ENCODE measurements at places on chromosomes 1 and 21.

GRCh38 chr1:207361889-207362288 is 40.4 kb downstream of the CD55 start:
- no peak for DNase-seq

DNA sequence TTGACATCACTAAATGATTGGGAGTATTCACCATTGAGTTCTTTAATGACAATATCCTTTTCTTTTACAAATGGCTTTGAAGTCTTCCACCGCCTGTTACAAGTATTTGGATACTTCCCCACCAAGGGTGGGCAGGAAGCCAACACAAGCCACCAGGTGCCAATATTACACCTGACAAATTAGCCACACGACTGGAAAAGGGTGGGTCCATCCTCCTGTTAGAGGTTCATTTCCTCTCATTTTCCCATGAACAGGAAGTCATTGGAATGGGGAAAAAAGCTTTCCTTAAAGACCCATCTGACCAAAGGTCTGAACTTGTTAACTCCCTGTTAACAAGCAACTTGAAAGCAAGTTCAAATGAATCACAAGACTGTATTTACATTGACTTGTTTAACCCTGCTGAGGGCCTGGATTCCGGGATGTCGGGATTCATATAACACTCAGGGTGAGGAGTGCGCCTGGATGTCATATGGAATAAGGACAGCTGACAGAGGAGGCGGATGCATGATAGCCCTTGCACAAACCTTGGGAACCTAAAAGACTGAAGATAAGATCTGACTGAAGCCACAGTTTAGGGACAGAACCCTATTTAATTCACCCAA is 40.5 kb upstream of the PROX1 start:
- DNase-seq = no peak

DNA sequence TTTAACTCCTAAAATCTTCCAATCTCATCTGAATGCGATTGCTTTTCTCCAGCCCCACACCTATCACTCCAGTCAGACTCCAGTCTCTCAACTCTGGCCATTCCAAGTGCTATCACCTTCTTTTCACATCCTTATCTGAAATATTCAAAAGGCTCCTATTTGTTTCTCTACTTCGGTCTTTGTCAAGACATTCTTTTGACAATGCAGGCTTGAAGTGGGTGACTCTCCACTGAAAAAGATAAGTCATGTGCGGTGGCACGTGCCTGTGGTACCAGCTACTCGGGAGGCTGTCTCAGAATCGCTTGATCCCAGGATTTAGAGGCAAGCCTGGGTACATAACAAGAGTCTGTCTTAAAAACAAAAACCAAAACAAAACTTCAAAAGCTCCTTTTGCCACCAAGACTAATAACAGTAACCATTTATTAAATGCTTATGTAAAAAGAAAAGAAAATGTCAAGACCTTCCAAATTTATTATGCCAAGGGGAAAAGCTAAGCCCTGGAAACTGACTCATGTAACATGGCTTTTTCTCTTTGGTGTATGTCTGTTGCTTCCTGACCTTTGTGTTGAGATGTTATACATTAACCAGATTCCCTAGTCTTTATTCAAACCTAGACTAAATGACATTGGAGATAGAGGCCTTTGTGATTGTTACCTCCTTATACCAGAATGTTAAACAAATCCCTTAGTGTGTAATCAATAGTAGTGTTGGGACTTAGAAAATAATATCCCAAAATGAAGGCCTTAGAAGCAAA is 3.6 kb downstream of the ALG14 start:
- DNase-seq = no peak

- no peak for DNase-seq
Measured at GRCh38 chr21:21030311-21030710, 32.1 kb downstream of the NCAM2 start.

- DNase-seq = no peak
Measured at GRCh38 chr1:216643176-216643575, 80.1 kb downstream of the ESRRG start.

- no peak for DNase-seq
Measured at GRCh38 chr1:169105087-169105433, 1.4 kb upstream of the ATP1B1 start.

GRCh38 chr1:30541721-30542485 is 181.5 kb downstream of the MATN1 start:
- DNase-seq = no peak

- no peak for DNase-seq
Measured at GRCh38 chr21:34320011-34320410, 43.8 kb upstream of the KCNE2 start.

- peak; percentile 25 for DNase-seq
Measured at GRCh38 chr1:51518586-51519047, 449 bp downstream of the EPS15 start.

DNA sequence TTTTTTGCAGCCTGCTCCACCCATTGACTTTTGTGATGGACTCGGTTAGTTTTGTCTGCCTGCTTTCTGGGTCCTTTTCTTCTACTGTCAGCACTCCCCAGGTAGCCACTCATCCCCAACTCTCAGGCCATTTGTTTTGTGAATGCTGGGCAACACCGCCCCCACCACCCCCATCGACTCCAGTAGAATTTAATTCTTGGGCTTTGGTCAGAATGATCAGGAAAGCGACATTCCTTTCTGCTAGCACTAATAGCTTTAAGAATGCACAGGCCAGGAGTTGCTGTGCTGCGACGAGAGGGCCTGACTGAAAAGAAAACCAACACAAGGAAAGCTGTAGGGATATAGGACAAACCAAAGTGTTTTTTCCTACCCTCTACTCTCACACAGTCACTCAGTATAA is 144.4 kb downstream of the CDC7 start:
- DNase-seq = no peak

- DNase-seq = no peak
Measured at GRCh38 chr1:161838885-161839284, 72.8 kb downstream of the ATF6 start.

GRCh38 chr1:54865238-54866073 is 21.5 kb downstream of the DHCR24 start:
- no peak for DNase-seq

DNA sequence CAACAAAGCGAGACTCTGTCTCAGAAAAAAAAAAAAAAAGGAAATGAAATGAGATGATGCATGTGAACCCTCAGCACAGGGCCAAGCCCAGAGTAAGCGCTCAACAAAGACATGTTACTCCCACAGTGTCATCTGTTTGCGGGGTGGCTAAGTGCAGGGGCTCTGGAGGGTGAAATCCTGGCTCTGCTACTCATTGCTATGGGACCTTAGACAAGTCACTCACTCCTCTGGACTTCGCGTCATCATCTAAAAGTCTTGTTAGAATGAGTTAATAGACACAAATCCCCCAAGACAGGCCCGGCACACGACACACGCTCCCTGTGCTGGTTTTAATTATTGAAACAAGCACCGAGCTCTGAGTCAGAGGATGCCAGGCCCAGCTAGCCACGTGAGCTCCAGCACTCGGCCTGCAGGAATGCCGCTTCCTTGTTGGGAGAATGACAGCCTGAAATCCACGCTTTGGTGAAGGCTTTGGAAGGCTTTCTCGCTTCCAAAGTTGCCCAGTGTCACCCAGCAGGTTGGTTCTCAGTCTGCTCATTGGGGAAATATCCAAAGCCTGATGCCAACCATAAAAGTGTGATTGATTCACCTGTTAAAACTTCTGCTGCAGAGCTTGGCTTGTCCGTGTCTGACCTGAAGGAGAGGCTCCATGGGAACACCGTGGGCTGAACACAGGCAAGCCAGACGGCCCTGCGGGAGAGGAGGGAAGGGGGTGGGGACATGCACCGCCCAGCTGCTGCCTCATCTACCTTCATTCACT is 36.7 kb upstream of the TARDBP start:
- no peak for DNase-seq

- no peak for DNase-seq
Measured at GRCh38 chr1:1799716-1800115, 21.4 kb upstream of the NADK start.

GRCh38 chr1:114819869-114820268 is 34.8 kb upstream of the SYCP1 start:
- no peak for DNase-seq

GRCh38 chr1:115188680-115189395 is 99.5 kb upstream of the TSPAN2 start:
- no peak for DNase-seq

DNA sequence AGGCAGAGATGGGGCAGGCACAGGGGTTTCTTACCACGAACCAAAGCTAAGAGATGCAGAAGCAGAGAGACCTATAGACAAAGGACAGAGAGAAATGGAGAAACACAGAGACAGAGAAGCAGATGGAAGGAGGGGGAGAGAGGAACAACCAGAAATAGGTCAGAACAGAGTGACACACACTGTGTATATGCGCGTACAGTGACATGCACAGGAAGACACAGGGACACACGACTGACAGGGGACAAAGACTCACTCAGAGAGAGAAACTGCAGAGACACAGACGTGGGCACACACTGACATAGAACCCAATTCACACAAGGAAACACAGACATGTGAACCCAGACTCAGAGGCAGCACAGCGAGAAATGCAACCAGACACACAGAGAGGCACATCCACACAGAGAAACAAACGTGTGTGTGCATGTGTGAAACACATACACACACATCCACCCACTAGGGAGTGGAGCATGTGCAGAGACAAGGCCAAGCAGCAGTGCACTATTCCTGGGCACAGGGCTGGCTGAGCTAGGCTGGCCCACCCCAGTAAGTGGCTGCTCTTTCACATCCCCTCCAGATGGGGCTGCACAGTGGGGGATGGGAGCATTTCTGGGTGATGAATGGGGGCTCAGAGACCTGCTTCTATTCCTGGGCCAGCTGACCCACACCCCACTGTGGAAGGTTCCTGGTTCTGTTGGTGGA is 123.4 kb upstream of the CSF3R start:
- DNase-seq = no peak

DNA sequence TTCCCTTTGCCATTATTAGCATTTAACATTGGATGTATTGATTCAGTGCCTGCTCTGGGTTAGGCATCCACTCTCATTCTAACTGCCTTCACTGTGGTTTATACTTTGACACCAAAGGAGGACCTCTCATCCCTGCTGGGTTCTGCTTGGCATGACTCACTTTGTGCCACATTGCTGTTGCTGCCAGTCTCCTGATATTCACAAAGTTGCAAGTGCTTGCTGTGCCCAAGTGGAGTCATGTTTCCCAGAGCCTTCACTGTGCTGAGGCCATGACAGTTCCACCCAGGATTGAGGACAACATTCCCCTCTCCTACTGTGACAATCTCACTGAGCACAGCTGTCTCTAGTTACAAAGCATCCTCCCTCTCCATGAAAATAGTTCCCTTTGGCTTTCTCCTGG is 519.9 kb upstream of the USP24 start:
- no peak for DNase-seq

GRCh38 chr1:245036102-245036501 is 118.7 kb upstream of the KIF26B start:
- no peak for DNase-seq

GRCh38 chr1:198788561-198789064 is 149.8 kb downstream of the PTPRC start:
- DNase-seq = no peak

- DNase-seq = no peak
Measured at GRCh38 chr1:82094136-82094535, 293.4 kb downstream of the ADGRL2 start.

GRCh38 chr1:221174330-221174993 is 295.2 kb downstream of the HLX start:
- DNase-seq = no peak

DNA sequence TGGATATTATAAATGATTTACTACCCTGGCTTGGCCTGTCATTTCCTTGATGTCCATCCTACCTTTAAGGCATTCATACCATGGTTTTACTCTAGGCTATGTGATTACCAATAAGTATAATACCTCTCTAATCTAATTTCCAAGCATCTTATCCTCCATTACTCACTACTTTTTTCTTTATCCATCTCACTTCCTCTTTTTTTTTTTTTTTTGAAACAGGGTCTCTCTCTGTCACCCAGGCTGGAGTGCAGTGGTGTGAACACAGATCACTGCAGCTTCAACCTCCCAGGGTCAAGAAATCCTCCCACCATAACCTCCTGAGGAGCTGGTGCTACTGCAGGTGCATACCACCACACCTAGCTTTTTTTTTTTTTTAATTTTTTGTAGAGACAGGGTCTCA is 39.9 kb downstream of the INKA2 start:
- no peak for DNase-seq

- no peak for DNase-seq
Measured at GRCh38 chr1:110341872-110342331, 2.7 kb downstream of the RBM15 start.

DNA sequence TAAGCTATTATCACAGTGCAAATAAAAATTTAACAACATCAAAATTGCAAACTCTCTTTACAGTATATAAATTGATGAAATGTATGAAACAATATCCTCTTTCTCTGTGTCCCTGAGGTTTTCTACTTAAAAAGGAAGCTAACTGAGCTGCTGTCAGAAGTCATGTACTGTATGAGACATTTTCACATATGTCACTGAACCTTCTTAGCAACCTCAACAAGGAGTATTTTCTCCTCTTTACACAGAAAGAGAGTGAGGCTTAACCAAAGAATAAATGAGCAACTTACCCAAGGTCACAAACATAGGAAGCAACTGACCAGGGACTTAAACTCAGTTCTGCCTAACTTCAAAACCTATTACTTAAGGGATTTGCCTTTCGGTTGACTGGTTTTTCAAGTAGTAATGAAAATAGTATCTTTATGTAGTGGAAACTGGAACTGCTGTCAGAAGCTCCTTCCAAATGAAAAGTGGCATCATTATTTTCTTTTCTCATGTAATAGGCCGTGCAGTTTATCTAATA is 288.9 kb downstream of the LRRIQ3 start:
- DNase-seq = no peak

- no peak for DNase-seq
Measured at GRCh38 chr21:42103843-42104242, 32.7 kb downstream of the UMODL1 start.

- no peak for DNase-seq
Measured at GRCh38 chr1:73813236-73813635, 384.7 kb downstream of the LRRIQ3 start.

Data from GM12891 (cell line).